ENCODE measurements at places on chromosomes 2 and 18.

GRCh38 chr18:3388323-3388722, 61.6 kb upstream of the TGIF1 start:
- DNase-seq: no peak

DNA sequence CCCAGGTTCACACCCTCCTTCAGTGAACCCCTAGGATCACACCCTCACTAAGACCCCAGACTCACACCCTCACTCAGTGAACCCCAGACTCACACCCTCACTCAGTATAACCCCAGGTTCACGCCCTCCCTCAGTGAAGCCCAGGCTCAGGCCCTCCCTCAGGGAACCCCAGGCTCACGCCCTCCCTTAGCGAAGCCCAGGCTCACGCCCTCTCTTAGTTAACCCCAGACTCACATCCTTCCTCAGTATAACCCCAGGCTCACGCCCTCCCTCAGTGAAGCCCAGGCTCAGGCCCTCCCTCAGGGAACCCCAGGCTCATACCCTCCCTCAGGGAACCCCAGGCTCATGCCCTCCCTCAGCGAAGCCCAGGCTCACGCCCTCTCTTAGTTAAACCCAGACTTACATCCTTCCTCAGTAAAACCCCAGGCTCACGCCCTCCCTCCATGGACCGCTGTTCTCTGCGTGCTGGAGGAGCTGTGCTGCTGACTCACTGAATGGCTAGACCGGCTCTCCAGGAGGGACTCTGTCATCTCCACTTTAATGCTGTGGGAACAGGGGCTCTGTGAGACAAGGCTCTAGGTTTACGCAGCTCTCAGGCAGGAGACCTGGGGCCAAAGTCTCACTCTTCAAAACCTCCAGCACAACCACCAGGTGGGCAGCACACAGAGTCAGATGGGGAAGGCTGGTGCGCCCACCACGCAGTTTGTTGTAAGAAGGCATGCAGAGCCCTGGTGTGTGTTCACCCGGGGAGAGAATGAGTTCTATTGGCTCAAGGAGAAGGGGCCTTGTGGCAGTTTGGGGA, 506.9 kb upstream of the MYT1L start:
- DNase-seq: no peak

GRCh38 chr2:46699934-46700256, 215.7 kb downstream of the MCFD2 start:
- no peak for DNase-seq

DNA sequence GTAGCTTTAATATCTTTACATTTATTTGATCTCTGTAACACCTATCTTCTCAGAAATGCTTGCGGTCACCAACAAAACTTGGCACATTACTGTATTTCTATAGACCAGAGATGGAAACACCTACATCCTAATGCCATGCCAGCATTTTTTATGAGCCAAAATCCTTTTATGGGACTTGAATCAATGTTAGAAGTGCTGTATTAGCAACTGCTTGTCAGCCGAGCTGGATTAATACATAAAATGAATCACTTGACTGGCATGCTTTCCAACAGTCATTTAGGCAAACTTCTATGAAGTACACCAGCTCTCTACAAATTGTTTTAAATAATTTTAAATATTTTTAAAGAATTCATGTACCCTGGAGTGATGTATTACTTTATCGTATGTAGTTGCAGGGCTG, 272.9 kb upstream of the NRP2 start:
- DNase-seq: peak; percentile 58

- peak; percentile 12 for DNase-seq
These were observed 24.6 kb downstream of the CTLA4 start for GRCh38 chr2:203892207-203892606.

DNA sequence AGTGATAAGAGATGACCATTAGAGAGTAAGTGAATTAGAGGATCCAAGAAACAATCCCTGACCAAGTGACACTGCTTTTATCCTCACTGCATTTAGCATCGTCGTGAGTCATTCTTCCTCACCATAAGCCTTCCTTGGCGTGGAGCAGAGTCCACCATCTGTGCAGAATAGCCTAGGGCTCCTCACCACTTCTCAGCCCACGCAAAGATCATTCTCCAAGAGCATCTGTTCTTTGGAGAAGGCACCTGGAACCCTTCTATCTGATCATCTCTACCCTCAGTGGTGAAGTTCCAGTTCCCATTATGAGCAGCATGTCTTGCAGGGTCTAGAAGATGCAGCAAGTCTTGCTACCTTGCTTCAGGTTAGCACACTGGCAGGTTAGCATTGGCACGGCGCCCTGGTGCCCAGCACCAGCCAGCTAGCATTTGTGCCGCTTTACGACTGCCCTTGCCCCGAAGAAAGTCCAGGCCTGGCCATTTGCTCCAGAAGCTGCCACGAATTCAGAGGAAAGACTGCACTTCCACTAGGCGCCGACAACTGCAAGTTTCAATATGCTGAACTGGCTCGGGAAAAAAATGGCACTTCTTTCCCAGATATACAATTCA, 225.8 kb downstream of the TTC32 start:
- DNase-seq: peak; percentile 50

DNA sequence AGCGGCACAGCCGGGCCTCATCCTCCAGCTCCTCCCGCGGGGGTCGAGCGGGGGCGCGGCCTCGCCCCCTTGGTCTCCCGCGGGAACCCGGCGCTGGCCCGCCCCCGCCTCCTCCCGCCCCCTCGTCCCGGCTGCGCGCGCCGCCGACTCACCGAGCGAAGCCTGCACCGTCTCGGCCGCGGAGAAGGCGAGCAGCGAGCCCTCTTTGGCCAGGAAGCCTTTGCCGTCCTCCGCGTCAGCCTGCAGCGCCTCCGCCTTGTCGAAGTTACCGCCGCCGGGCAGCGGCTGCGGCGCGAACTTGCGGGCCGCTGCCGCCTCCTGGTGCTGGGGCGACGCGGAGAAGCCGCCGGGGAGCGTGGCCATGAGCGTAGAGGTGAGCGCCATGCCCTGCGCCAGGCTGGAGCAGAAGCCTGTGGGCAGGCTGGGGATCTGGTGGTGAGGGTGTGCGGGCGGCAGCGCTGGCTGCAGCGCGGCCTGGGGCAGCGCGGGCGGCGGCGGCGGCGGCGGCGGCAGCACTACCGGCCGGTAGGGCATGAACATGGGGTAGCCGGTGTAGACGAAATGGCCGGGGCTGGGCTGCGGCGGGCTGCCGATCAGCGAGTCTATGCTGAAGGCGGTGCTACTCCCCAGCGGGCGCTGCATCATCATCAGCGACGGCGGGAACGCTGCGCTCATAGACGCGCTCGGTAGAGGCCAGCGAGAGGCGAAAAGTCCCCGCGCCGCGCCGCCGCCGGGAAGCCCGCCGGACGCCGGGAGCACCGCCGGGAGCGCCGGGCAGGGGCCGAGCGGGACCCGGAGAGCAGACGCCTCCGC, 683 bp downstream of the GBX2 start:
- DNase-seq: peak; percentile 66

DNA sequence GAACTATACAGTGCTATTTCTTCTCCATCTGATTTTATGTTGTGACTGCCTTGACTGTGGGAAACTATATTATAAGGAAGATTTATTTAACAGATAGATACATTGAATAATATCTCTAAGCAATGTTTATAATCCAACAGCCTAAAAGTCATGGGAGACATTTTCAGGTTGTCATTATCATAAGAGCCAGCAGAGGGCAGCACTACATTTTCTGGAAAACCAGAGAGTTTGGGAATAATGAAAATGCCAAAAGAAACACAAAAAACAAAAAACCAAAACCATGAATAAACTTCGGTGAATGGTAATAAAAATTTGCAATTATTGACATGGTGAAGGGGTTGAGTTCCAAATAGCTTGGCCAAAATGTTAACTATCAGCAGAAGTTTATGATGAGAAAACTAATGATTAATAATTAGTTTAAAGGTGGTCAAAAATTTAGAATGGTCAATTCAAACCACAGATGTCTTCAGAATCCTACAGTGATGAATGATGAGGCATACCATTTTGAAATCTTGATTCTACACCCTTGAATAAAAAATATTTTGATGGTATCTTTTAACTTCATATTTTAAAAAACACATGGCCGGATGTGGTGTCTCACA, 4.7 kb downstream of the EEF1B2 start:
- peak; percentile 46 for DNase-seq

- DNase-seq: no peak
These were observed 1642.6 kb upstream of the NXPH2 start for GRCh38 chr2:140422759-140423158.

GRCh38 chr18:13397504-13398163, 179.1 kb downstream of the LDLRAD4 start:
- DNase-seq: no peak

- peak; percentile 94 for DNase-seq
These were observed 187.3 kb downstream of the CAMKMT start for GRCh38 chr2:44549099-44549471.

DNA sequence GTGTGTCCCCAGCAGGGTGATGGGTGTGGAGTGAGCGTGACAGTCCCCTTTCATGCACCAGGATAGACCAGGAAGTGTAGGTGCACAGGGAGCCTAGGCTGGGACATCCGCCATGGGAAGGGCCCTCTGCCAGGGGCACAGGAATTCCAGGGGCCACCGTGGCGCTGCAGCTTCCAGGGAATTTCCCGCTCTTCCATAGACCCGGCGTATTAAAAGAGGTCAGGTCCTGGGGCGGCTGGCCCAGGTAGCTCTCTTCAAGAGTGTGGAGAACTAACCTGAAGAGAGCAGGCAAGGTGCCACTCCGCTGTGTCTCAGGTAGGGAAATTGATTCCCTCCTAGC, 42.0 kb downstream of the ATP6V1C2 start:
- DNase-seq: no peak

GRCh38 chr18:23727707-23728493, 38.6 kb downstream of the LAMA3 start:
- DNase-seq: no peak
